ENCODE measurements at places on chromosomes 1 and 21.

DNA sequence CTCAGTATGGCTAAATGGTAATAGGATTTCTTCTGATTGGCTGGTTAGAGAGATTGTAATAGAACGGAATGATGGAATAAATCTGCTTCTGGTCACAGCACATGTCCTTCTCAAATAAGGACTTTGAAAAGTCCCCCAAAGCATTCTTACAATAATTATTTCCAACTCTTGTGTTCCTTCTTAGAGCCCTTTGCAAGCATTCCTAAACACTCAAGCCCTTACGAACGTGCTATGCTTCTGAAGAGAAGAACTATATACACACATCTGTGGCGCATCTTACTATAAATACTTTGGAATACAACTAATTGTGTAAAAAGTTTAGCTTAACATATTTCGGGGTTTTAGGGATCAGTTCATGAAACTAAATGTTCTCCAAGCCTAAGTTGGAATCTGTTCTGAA is 25.6 kb downstream of the CLIC4 start:
- no peak overlapping the region for H3K4me3 ChIP-seq
- H3K4me1 ChIP-seq: no peaks in the 10 kb centered on the region
- no peak for DNase-seq
- H3K27me3 ChIP-seq: peaks cover 3% of the 10 kb centered on the region
- no peaks in the 10 kb centered on the region for H3K36me3 ChIP-seq
- H3K27ac ChIP-seq: no peak overlapping the region

- H3K27me3 ChIP-seq: no peaks in the 10 kb centered on the region
- DNase-seq: no peak
- peaks cover 35% of the 10 kb centered on the region for H3K4me1 ChIP-seq
- peaks cover 23% of the 10 kb centered on the region for H3K36me3 ChIP-seq
- H3K27ac ChIP-seq: peak overlapping the region; percentile 92
Measured at GRCh38 chr1:30732277-30732996, 9.1 kb upstream of the MATN1 start.

- H3K27me3 ChIP-seq: no peaks in the 10 kb centered on the region
- no peak for DNase-seq
- H3K27ac ChIP-seq: no peak overlapping the region
- H3K4me3 ChIP-seq: no peak overlapping the region
Measured at GRCh38 chr21:16709866-16710550, 802.8 kb upstream of the CXADR start.

GRCh38 chr1:7644961-7645750 is 125.9 kb upstream of the VAMP3 start:
- no peak for DNase-seq
- H3K4me3 ChIP-seq: no peak overlapping the region
- H3K36me3 ChIP-seq: no peaks in the 10 kb centered on the region
